ENCODE measurements at places on chromosomes 16 and 17. TPM values are rescaled to one million over a fixed set of nuclear protein-coding genes. Genes with fewer than 3 reads are reported as not detected.

MARVELD3 gene
- total RNA-seq = 24.1 TPM

DNA sequence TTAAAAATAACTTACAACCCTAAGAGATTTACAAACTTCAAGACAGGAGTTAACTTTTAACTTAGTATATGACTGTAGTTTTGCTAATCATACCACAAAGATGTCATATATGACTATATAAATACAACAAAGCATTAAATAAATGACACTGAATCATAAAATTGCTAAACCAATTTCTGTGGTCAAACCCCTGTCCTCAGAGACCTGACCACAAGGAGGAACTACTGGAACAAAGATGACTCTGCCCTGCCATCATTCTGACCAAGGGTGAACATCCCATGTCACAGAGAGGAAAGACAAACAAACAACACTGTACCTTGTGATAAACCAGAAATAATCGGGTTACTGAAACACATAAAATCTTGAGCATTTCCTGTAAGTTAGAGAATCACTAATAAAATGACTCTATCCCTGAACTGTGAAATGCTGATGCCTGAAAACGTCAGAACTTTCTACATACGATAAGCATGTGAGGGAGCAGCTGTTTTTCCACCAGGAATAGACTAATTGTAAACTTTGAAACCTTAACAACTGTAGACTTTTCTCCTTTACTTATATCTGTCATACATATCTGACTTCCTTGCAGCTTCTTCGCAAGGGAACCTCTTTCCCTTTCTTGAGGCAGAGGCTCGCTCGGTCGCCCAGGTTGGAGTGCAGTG, 47.9 kb downstream of the WDR59 start:
- H3K4me1 ChIP-seq = no peaks in the 10 kb centered on the region
- peaks cover 35% of the 10 kb centered on the region for H3K36me3 ChIP-seq
- no peak overlapping the region for H3K4me3 ChIP-seq
- H3K27me3 ChIP-seq = no peaks in the 10 kb centered on the region
- no peak overlapping the region for H3K27ac ChIP-seq

DNA sequence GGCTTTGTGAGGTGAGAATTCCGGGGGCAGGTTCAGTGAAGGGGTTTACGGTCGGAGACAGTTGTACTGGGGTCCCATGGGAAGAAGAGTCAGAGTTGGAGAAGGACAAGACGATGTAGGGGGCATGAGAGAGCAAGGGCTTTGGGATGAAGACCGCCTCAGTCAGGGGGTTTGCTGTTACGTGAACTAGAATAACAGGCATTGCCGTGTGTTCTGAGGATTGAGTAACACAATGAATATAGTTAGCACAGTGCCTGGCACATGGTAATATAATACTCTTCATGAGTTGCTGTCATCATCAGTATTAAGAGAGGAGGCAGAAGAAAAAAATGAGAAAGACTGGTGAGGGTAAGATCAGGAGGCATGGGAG, 577 bp downstream of the ZNF646 start:
- DNase-seq = no peak
- H3K36me3 ChIP-seq = peaks cover 38% of the 10 kb centered on the region
- peaks cover 46% of the 10 kb centered on the region for H3K4me1 ChIP-seq
- H3K27ac ChIP-seq = peak overlapping the region; percentile 93
- no peaks in the 10 kb centered on the region for H3K27me3 ChIP-seq

DNA sequence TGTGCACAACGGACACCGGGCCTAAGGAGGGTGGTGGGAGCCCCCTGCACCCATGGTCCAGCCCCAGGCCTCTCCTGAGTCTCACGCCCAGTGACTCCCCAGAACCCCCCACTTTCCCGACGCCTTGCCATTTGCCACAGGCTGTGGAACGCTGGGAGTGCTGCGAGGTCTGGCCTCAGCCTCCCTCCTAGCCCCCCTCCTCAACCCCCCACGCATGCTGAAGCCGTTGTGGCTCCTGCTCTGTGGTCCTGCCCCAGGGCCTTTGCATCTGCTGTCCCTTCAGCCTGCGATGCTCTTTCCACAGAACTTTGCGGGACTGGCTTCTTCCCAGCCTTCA, 226.0 kb upstream of the GSE1 start:
- no peaks in the 10 kb centered on the region for H3K4me1 ChIP-seq
- no peak overlapping the region for H3K27ac ChIP-seq
- DNase-seq = no peak
- H3K4me3 ChIP-seq = no peak overlapping the region
- no peaks in the 10 kb centered on the region for H3K36me3 ChIP-seq
- H3K27me3 ChIP-seq = no peaks in the 10 kb centered on the region

NAT9 gene
- 35.2 TPM for total RNA-seq

DNA sequence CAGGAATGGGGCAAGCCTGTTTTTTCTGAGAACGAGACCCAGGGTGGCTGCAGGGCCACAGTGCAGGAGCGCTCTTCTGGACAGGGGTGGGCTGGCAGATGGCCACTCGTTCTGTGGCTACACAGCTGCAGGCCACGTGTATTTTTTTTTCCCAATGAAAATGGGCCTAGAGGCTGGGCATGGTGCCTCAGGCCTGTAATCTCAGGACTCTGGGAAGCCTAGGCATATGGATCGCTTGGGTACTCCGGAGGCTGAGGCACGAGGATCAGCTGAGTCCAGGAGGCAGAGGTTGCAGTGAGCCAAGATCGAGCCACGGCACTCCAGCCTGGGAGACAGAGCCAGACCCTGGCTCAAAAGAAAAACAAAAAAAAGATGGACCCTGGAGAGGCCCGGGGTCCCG, 6.8 kb downstream of the UNKL start:
- DNase-seq = no peak
- no peaks in the 10 kb centered on the region for H3K27me3 ChIP-seq
- peak overlapping the region; percentile 42 for H3K4me3 ChIP-seq
- H3K27ac ChIP-seq = no peak overlapping the region

DNA sequence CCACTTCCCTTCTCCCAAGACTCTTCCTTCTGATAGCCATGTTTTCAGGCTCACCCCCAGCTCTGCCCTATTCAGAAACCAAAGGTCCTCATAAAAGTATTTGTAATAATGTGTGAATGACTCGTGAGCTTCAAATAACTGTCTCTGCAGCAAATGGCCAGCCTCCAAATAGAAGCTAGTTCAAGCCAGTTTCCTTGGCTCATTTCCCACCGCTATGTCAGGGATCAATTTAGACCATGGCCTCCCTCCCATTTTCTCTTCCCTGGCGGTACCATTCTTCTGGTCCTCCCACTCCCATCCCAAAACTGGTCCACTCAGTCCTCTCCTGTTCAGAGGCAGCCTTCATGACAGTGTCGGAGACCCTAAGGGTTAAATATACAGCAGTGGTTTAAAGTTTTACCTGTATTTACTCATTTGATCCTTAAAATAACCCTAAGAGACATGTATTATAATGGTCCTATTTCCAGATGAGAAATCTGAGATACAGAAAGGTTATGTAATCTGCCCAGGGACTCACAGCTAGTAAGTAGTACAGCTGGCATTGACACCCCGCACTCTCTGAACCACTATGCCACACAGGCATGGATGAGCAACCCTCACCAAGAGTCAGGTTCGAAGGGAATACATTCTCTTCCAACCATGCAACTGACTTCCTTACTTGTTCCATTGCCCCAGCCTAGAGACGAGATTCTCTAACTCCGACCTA, 42.9 kb downstream of the GAS7 start:
- no peaks in the 10 kb centered on the region for H3K36me3 ChIP-seq
- no peak overlapping the region for H3K4me3 ChIP-seq
- no peaks in the 10 kb centered on the region for H3K27me3 ChIP-seq
- H3K27ac ChIP-seq = peak overlapping the region; percentile 72
- DNase-seq = no peak

DNA sequence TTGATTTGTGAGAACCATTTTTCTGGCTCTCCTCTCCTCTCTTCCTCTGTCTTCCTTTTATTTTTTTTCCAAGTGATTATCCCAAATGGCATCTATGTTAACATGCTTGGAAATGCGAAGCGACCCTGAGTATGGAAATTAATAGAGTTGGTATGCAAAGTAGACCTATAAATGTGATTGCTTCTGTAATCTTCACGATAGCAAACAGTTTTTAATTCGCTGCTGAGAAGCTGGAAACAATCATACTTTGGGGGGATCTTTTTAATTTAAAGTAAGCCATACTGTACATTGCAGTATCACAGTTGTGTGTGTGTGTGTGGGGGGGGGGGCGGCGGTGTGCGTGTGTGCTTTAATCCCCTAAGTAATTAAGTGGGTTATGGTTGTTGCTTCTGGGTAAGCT, 233.3 kb downstream of the CDH13 start:
- H3K36me3 ChIP-seq = no peaks in the 10 kb centered on the region
- no peaks in the 10 kb centered on the region for H3K27me3 ChIP-seq
- no peaks in the 10 kb centered on the region for H3K4me1 ChIP-seq

- no peak overlapping the region for H3K4me3 ChIP-seq
- no peak overlapping the region for H3K27ac ChIP-seq
- H3K36me3 ChIP-seq = no peaks in the 10 kb centered on the region
- H3K4me1 ChIP-seq = peaks cover 27% of the 10 kb centered on the region
- H3K27me3 ChIP-seq = no peaks in the 10 kb centered on the region
These were observed 21.2 kb downstream of the SOCS3 start for GRCh38 chr17:78338486-78339259.

ASIC2 gene
- not detected for total RNA-seq

DNA sequence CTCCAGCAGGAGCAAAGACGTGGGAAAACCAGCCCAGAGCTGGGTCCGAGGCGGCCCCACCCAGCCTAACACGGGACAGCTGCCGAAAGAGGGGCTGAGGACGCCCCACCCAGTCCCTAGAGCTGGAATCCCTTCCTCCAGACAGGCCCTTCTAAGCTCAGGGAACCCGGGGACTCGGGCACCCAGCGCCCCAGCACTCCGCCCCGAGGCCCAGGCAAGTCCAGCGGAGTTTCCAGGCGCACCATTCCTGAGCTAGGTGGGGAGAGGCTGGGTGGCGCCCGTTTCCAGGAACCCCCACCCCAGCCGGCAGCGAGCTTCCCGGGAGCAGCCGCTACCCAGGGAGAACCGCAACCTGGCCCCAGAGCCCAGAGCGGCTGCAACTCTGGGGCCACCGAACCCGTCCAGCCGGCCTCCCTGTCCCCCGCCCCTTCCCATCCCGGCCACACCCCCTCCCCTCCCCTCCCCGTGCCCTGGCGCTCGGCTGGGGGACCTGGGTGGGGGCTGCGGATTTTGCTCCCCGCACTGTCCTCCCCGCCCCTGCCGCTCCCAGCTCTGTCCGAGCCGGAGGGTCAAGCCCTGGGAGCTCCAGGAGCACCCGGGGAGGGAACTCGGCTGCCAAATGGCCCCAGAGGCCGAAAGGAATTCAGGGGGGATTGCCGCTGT, 536 bp downstream of the TMC6 start:
- peak; percentile 70 for DNase-seq
- peaks cover 26% of the 10 kb centered on the region for H3K36me3 ChIP-seq
- H3K27ac ChIP-seq = peak overlapping the region; percentile 88
- H3K4me3 ChIP-seq = peak overlapping the region; percentile 78
- no peaks in the 10 kb centered on the region for H3K27me3 ChIP-seq

GRCh38 chr17:72622661-72623433, 469.6 kb downstream of the SLC39A11 start:
- H3K27ac ChIP-seq = no peak overlapping the region
- H3K4me1 ChIP-seq = peaks cover 4% of the 10 kb centered on the region
- no peaks in the 10 kb centered on the region for H3K36me3 ChIP-seq
- DNase-seq = no peak
- H3K27me3 ChIP-seq = no peaks in the 10 kb centered on the region
- H3K4me3 ChIP-seq = no peak overlapping the region

- no peaks in the 10 kb centered on the region for H3K36me3 ChIP-seq
- H3K27me3 ChIP-seq = no peaks in the 10 kb centered on the region
- no peaks in the 10 kb centered on the region for H3K4me1 ChIP-seq
- DNase-seq = no peak
- H3K4me3 ChIP-seq = no peak overlapping the region
These were observed 106.8 kb downstream of the CCDC182 start for GRCh38 chr17:57638284-57638683.

- H3K27me3 ChIP-seq = no peaks in the 10 kb centered on the region
- no peak for DNase-seq
- H3K36me3 ChIP-seq = no peaks in the 10 kb centered on the region
- no peak overlapping the region for H3K27ac ChIP-seq
These were observed 45.2 kb downstream of the RND2 start for GRCh38 chr17:43070257-43070656.

NPIPA7 gene
- total RNA-seq = 6.4 TPM

Measured in upper lobe of left lung (tissue), 6 donors.